ENCODE measurements at places on chromosomes 6 and 20. TPM values are rescaled to one million over a fixed set of nuclear protein-coding genes. Genes with fewer than 3 reads are reported as not detected.

Gene MEI4
- not detected for total RNA-seq

Gene SLC17A4
- not detected for total RNA-seq

Gene ADGRF1
- not detected for total RNA-seq

Gene FRK
- total RNA-seq: 0.33 TPM

Gene HLA-DQA2
- not detected for total RNA-seq

Gene BPIFB2
- not detected for total RNA-seq

All from uterine smooth muscle cell (primary cell).